ENCODE measurements at places on chromosomes 7 and 10. TPM values are rescaled to one million over a fixed set of nuclear protein-coding genes. Genes with fewer than 3 reads are reported as not detected.
A peak's percentile ranks its signal among the peaks of the same experiment; 100 is the strongest.

DNA sequence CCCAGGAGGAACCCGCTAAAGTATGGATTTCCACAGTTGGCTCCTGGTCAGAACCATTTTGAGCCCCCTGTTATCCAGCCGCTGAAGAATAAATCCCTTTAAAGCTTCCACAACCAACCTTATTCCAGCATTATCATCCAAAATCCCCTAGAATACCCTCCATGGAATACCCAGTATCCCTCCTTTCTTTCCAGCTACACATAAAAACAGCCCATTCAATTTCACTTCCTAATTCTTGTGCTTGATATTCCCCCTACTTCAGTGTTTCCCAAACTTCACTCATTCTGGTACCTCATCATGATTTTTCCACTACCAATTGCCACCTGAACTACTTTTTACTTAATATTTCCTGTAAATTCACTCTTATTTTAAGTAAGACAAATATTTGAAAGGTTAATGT, 3.1 kb downstream of the MACC1 start:
- no peak for DNase-seq

- no peak for DNase-seq
Measured at GRCh38 chr10:35986756-35987502, 344.8 kb upstream of the FZD8 start.

DNA sequence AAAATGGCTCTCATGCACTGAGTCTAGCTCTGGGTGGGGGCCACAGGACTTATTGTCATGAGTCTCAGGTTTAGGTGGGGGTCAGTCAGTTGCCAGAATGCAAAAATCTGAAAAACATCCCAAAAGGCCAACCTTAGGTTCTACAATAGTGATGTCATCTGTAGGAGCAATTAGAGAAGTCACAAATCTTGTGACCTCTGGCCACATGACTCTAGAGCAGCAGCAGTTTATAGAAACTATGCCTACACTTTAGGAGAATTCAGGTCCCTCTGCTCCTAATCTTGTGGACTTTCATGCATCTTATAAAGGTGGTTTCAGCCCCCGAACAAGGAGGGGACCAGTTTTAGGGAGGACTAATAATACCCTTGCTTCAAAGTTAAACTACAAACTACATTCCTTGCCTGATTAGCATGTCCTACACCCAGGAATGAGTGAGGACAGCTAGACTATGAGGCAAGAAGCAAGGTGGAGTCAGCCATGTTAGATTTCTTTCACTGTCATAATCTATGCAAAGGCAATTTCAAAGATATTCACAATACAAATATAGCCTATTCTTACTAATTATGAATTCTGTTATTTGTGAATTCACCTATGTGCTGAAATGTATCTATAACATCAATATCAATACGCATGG, 123.5 kb upstream of the ADCY1 start:
- no peak for DNase-seq

DNA sequence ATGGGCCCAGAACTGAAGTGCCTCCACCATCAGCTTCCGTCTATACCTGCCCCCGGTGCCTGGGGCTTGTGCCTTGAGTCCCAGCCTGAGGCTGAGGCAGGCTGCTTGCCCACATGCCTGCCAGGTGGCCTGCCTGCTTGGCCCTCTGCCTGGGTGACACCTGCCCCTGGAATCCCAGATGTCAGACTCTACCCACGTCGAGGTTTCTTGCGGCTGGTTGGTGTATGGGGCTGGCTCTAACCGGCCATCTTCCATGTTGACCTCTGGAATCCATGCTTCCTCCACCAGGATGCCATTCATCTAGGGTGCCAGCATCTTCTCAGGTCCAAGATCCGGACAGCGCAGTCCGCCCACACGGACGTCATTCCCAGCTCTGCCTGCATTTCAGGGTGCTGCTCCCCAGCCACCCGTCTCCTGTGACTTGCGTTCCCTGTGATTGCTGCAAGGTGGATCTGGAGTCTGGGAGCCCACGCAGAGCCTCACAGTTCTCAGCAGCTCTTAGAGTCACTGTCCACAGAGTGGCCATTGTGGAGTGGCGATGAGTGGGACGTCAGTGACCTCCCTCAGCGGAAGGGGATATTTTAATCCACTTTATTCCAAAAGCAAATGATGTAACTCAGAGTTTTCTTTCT, 298.1 kb downstream of the TCERG1L start:
- no peak for DNase-seq

DNA sequence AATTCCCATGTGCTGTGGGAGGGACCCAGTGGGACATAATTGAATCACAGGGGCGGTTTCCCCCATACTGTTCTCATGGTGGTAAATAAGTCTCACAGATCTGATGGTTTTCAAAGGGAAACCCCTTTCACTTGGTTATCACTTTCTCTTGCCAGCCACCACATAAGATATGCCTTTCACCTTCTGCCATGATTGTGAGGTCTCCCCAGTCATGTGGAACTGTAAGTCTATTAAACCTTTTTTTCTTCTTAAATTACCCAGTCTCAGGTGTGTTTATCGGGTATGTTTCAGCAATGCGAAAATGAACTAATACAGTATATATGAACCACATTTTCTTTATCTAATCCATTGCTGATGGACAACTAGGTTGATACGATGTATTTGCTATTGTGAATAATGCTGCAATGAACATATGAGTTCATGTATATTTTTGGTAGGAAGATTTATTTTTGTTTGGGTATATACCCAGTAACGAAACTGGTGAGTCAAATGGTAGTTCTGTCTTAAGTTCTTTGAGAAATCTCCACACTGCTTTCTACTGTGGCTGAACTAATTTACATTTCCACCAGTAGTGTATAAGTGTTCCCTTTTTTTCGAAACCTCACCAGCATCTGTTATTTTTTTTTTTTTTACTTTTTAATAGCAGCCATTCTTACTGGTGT, 70.0 kb upstream of the HGF start:
- no peak for DNase-seq

DNA sequence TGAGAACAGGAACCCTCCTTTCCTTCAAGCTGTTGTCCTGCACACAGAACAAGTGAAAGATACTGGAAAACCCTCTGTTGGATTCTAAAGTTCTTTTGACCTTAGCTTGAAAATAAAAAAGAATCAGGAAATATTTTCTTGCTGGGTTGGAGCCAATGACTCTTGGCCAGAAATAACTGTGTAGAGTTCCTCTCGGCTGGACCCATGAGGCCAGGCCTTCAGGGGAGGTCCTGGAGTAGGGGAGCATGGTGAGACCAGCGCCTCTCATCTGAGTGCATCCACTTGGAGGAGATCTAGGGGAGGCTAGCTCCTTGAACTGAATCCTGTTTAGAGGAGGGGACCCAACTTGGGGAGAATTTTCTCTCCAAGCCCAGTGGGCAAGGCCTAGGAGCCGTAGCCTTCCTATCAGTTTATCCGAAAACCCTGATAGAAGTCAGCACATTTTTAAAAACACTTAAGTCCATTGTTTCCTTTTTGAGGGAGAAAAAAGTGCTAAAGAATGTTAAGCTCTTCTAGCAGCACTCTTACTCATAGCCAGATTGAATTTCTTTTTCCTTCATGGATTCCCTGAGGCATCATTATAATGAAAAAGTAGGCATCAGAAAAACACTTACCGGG, 635.7 kb upstream of the ANKRD30A start:
- DNase-seq: no peak

DNA sequence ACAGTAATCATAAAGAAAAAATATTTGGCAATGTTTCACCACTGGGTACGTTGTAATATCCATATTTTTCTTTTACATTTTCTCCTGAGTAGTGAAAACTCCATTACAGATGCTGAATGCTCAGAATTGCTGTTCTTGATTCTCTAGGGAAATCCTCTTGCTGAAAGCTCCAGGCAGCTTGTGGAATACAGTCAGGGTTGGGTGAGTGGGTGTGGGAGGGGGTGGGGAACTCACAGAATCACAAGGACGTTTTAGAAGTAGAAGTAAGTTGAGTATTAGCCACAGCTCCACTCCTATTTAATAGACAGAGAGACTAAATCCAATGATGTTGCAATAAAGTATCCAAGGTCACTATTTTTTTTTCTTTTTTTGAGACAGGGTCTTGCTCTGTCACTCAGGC, 1270.9 kb downstream of the TYW1 start:
- no peak for DNase-seq

GRCh38 chr10:43869669-43870322, 221.1 kb upstream of the ZNF32 start:
- no peak for DNase-seq

DNA sequence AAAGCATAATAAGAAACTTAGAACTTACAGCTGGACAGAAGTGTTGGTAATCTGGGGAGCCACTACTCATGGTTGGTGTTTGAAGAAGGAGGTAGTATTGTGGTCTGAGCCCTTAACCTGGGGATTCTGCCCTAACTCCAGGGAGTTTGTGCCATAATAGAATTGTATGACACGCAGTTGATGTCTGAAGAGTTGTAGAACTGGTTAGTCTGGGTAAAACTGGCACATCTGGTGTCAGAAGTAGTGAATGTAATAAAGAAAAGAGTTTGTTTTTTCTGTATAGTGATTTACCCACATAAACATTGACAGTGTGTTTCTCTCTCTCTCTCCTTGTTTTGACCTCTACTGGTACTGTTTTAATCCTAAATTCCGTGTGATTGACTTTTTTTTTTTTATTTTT, 448.1 kb upstream of the SEMA3D start:
- DNase-seq: no peak

GRCh38 chr7:141243368-141243767, 169.5 kb downstream of the TMEM178B start:
- DNase-seq: no peak

- peak; percentile 81 for DNase-seq
Measured at GRCh38 chr10:121974535-121975294, at the start of gene NSMCE4A. TSS of gene NSMCE4A (minus strand) at chr10:121975217. CDS start at chr10:121975165, 52 bp downstream.

- no peak for DNase-seq
Measured at GRCh38 chr7:114085313-114085591, 166.4 kb upstream of the PPP1R3A start.

- DNase-seq: no peak
Measured at GRCh38 chr10:77315496-77316129, 322.0 kb downstream of the KCNMA1 start.

GRCh38 chr10:116784651-116785050, 42.3 kb upstream of the HSPA12A start:
- no peak for DNase-seq

DNA sequence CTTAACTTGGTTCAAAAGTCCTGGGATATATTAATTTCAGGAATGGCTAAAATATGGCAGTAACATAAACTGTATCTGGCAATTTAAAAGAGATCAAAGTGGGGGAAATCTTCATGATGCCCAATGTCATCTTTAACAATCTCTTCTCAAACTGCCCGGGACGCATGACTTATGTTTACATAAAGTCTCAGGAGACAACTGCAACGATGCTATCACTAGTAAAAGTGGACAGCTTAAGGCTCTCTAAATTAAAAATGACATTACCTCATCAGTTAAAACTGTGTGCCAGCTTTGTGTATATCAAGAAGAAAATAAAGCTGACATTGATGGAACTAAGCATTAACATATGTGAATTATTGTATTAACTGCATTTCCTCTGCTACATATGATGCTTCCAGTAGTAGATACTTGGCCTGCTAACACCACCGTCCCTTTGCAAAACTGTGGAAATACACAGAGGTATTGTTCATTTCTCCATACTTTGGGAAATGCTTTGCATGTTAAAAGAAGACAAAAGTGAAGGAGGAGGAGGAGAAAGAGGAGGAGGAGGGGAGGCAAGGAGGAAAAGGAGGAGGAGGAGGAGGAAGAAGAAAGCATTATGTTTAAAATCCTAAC, 62.4 kb downstream of the NRP1 start:
- no peak for DNase-seq

DNA sequence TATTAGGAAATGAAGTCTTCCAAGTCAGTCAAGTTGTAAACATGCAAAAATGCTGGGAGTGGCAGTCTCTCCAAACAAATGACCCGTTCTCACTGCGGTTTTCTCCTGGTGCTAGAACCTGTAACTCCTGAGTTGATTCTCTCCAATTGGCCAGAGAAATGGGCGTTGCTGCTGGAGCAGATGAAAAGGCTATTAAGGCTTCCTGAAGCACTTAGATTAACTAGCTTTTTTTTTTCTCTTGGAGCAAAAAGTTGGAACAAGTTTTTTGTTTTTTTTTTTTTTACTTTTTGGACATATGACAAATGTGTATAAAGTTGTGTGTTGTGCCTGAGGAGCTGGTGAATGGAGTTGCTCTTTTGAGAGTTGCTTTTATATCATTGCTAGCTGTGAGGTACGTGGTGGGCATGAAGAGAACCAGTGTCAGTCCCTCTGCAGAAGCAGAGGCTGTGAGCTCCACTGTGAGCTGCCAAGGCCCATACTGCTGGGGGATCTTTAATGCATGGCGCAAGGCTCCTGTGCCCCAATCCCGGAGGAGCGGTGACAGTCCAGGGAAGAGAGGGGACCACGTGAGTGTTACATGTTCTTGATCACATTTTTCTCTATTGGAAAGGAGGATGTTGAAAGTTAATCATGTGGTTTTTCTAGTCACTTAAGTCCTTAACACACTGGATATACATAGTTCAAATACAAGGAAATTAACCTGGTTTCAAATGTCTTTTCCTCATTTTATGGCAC, 393.6 kb upstream of the GALNT17 start:
- no peak for DNase-seq

- no peak for DNase-seq
Measured at GRCh38 chr7:134752006-134752760, 27.3 kb upstream of the CALD1 start.

DNA sequence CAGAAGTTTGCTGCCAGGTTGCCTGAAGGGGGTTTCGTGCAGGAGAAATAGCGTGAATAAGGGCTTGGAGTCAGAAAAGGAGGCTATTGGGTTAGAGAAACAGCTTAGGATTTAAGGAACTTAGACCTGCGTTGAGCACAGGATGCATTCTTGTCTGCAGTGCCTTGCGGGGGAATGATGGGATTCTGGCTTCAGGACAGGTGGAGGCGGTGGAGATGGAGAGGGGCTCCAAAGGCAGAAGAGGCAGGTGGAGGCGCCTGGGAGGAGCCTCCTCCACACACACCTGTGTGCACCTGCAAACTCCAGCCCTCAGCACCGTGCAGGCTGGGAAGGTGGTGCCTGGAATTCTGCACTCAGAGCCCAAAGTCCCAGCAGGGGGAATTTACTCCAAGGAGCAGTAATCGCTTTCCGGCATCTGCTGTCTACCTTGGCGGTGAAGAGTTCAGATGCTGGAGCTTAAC, 1.8 kb downstream of the CLIP2 start:
- DNase-seq: no peak

GRCh38 chr7:155198901-155199845, 98.5 kb upstream of the INSIG1 start:
- peak; percentile 40 for DNase-seq

GRCh38 chr7:1994931-1995330, 237.8 kb downstream of the MAD1L1 start:
- no peak for DNase-seq

DNA sequence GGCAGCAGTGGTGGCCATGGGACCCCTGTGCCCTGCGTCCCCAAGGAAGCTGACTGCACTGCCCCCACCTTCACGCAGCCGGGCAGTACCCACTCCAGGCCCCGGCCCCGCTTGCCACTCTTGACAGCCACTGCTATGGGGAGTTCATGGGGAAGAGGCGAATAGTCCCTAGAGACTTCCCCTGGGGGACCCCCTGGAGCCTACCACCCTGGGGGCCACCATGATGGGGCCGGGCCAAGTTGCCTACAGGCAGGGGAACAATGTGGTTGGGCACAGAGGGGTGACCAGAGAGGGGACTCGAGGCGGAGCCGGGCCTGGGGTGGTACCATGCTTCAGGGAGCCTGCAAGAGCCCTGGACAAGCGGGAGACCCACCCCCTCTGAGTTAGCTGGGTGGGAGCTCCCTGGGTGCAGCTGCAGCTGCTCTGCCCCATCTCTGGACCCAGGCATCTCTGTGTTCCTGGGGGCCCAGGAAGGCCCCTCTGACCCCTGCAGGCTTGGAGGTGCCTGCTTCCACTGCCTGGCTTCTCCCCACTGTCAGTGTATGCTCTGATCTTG, 567.6 kb downstream of the GRM8 start:
- DNase-seq: no peak

The MRC1 gene
- 15.1 TPM for total RNA-seq

The NPFFR1 gene
- total RNA-seq: not detected

The LIPF gene
- 7.1 TPM for total RNA-seq

The LRIT2 gene
- not detected for total RNA-seq

The ZWINT gene
- total RNA-seq: not detected

Data from ascending aorta (tissue), 2 donors.